ENCODE measurements at places on chromosomes 7 and 10.

DNA sequence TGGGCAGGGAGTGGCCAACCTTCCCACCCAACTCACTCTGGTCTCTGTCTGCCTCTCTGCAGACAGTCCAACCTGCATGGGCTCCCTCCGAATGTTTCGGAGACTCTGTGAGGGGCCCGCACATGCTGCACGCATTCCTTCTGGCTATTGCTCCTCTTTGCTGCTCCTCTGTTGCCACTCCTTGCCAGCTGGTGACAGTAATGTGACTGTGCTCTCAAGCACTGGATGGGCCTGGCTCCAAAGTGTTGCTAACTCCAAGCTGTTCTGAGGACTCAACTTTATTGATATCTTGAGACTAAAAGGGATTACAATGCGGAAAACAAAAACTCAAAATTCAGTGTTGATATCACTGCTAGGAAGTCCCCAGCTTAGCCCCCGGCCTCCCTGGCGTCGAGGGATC is 105.4 kb upstream of the KIF5B start:
- no peak for DNase-seq

DNA sequence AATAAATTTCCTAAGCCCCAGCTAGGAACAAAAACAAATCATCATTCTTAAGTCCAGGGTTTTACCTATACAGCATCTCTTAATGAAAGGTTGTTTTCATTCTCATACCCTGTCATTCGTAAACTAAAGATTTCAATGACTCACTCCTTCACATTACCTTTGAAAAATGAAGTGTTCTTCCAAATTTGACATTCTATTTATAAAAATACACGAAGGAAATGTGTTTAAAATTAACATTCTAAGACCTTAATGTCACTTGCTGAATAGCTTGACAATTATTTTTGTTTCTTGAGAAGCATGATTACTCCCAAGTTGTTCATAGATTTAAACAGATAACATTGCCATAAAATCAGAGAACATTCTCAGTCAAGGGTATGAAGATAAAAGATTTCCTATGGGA is 1188.3 kb upstream of the SORCS1 start:
- DNase-seq, result no peak

DNA sequence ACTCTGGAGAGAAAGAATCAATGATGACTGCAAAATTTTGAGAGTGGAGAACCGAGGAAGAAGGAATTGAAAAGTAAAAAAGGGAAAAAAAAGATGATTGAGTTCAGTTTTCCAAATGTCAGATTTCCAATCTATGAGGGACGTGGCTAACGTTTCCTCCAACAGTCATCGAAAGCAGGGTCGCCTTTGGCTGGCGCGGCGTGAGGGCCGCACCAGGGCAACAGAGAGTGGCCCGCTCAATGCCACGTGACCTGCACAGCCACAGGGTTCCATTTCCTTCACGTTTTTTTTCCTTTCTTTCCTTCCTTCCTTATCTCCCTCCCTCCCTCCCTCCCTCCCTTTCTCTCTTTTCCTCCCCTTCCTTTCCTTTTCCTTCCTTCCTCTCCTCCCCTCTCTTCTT is 101.9 kb downstream of the WDR37 start:
- no peak for DNase-seq

GRCh38 chr7:12030116-12030515 is 181.0 kb upstream of the TMEM106B start:
- DNase-seq, result no peak

DNA sequence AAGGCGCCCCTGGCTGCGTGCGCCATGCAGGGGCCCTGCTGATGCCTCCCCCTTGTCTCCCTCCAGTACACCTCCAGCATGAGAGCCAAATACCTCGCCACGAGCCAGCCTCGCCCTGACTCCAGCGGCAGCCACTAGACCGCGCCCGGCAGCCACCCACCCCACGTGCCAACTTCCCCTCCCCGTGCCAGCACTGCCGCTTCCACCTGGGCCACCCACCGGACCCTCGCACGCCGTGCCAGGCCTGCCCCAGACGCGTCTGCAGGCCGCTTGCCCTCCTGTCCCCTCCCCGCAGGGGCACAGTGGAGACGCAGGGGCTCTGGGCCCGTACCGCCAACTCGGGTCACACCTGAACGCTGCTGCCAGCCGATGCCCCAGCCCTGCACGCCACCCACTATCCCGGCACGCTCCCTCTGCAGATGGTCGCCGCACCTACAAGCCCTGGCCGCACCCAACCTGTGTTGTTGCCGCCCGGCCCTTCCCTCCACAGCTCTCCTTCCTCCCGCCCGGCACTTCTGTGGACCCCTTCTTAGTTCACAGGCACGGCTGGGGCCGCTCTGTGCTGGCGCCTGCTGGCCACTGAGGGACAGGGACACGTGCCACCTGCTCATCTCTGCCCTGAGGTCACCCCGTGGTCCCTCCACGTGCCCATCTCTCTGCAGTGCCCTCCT is 26.3 kb upstream of the AMZ1 start:
- no peak for DNase-seq

DNA sequence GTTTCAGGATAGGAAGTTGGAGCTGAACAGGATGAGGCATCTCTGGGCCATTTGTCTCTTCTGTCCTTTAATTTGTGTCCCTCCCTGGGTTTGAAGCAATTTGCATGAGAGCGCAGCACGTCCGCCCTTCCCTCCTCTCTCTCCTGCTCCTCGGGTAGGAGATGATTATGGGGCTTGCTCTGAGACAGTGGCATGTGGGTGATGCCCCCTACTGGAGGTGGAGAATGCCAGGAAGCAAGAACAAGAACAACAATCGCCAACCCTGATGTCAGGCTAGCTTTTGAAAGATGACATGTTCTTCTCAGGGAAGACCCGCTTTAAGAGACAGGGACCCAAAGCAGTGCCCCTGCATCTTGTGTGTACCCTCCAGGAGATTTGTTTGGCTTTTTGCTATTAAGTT is 63.9 kb upstream of the LOXL4 start:
- no peak for DNase-seq

GRCh38 chr10:81696609-81697388 is 178.2 kb upstream of the NRG3 start:
- no peak for DNase-seq

DNA sequence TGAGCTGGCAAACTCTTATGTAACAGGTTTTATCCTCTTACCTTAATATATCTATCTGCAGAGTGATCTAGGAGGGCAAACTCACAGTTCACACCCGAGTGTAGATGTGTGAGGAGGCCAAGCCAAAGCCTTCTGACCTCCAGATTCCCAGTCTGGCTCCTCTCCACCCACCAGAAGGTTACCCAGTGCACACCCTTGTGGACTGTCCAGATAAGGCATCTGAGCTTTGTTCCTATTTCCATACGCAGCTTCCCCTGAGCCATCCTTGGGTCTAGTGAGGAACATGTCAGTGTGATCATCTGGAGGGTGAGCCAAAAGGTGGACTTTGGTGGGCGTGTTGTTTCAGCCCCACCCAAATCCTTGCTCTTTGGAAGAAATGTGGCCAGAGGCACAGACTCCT is 203.0 kb upstream of the MEOX2 start:
- DNase-seq, result peak; percentile 29

DNA sequence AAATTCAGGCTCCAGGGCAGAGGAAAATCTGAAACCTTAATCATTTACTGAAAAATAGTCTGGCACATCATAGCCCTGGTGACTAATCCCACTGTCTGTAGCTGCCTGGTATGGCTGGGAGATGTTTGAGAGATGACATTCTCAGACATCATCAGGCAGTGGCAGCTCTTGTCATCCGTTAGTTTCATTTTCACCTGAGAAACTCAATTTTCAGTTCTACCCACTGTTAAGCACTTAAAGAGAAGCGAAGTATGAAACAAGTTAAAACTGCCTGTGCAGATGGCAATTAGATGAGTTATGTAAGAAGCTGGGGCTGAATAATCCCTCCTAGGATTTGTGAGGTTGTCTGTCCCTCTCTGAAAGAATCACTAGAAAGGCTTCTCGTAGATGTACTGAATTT is 150.2 kb downstream of the NSUN6 start:
- no peak for DNase-seq

- DNase-seq, result no peak
Observed at GRCh38 chr10:25842146-25842545, 91.9 kb upstream of the MYO3A start.

- DNase-seq, result peak; percentile 80
Observed at GRCh38 chr10:73529089-73529832, 33.4 kb upstream of the PPP3CB start.

GRCh38 chr10:59098831-59099452 is 77.5 kb upstream of the PHYHIPL start:
- no peak for DNase-seq

GRCh38 chr7:128036226-128036940 is 5.1 kb upstream of the LRRC4 start:
- no peak for DNase-seq

Data from LoVo (cell line).